Cerebellar nuclear complex (tissue), 1 donor: ENCODE measurements at places on chromosomes 3 and 15.

DNA sequence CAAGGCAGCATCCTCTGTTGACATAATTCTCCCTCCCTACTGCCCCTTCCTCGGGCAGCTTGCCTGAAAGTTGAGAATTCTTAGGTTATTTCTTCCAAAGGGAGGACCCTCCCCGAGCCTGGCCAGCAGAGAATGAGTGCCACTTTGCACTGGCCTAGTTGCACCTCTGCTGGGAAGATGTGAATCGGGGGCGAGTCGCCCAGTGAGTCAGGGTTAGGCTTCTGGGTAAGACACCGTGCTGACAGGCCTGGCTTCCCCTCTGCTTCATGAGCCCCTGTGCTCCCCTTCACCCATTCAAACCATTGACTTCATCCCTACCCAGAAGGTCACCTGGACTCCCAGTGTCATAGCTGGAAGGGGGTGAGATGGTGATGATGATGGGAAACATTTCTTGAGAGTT lies 82.3 kb downstream of the AAGAB start:
- no peak for DNase-seq

DNA sequence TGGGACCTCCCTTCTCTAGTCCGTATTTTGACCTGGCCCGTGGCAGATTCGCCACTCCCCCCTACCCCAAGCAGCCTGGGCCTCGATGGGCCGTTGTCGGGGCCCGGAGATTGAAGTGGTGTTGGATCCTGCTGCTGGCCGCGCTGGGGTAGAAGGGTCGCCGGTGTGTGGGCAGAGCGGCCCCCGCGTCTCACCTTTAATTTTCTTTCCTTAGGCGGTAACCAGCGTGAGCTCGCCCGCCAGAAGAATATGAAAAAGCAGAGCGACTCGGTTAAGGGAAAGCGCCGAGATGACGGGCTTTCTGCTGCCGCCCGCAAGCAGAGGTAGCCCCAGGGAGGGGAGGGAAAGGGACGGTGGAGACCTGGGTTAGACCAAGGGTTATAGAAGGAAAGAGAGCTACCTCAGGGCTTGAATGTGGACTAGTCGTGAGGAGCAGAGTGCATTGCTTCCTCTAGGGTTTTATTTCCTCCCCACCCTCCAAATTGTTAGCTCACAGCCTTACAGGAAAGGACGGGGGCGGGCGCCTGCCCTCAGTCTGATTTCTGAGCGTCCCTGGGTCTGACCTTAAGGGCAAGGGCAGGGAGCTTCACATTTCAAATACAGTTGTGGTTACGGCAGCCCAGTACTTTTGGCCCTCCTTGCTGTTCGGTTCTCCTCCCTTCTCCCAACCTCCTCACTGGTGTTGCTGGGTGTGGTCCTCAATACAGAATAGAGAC lies 799 bp downstream of the SERF2 start:
- DNase-seq: no peak

DNA sequence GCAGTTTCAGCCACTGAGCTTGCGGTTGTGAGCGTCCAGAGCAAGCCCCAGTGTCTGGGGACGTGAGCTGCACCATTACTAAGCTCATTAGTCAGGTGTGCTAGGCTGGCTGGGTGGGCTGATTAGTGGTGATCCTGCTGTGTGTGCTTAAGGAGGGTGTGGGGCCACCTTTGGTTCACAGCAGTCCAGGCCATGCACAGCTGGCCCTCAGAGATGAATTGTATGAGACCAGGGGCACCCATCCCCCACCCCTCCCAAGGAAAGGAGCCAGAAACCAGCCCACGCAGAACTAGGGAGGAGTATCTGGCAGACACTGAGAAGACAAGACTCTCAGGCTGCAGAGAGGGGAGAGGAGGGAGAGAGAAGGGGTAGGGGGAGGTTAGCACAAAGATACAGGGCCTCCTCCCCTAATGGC lies 3.8 kb downstream of the TYRO3 start:
- DNase-seq: no peak

DNA sequence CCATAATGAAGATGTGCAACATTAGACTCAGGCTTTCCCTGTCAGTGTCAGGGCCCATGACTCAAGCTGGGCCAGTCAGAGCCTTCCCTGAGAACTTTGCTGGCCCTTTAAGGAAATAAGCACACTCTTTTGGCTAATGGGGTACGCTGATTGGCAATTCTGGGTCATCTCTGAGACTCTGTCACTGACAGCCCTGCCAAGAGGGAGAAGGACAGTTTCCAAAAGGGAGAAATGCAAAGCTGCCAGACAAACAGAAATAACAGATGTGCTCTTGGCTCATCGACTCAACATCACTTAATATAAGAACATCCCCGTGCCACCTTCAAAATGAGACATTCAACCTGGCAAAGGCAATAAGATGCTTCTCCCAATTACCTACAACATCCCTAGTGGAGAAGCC lies 491.9 kb upstream of the PROK2 start:
- DNase-seq: no peak

DNA sequence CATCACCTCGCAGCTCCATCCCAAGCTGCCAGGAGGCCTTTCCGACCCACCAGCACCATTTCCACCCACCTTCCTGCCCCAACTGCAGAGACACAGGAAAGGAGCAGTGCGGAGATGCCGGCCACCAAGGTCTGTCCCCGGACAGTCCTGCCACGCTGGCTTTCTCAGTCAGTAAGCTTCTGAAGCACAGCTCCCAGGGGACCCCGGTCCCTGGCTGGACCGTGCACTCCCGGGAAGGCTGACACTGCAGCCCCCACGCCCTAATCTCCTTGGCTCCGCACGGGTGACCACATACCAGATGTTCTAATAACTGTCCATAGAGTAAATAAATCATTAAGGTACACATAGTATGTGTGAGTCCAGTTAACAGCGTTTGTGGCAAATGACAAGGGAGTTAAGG lies 73.5 kb downstream of the VGLL4 start:
- no peak for DNase-seq

GRCh38 chr3:43015991-43016865 lies 37.1 kb downstream of the GASK1A start:
- DNase-seq: no peak

GRCh38 chr3:149273096-149273751 lies 51.6 kb upstream of the CP start:
- DNase-seq: peak; percentile 20

GRCh38 chr3:76824658-76825240 lies 215.2 kb upstream of the ROBO2 start:
- no peak for DNase-seq

- no peak for DNase-seq
Measured at GRCh38 chr15:98842192-98842972, 165.2 kb downstream of the PGPEP1L start.

GRCh38 chr3:155026999-155027591 lies 53.0 kb upstream of the MME start:
- DNase-seq: no peak

GRCh38 chr3:172564499-172564898 lies 41.3 kb upstream of the TNFSF10 start:
- DNase-seq: no peak

- DNase-seq: no peak
Measured at GRCh38 chr3:40109641-40110490, 199.6 kb upstream of the EIF1B start.

GRCh38 chr3:67296039-67296892 lies 298.2 kb downstream of the KBTBD8 start:
- DNase-seq: no peak

GRCh38 chr3:100334488-100335351 lies at the start of gene NIT2:
NIT2 (plus strand) TSS chr3:100334757; CDS start chr3:100334792, 35 bp downstream.
- DNase-seq: no peak

- DNase-seq: no peak
Measured at GRCh38 chr3:50304601-50305000, 1.2 kb upstream of the HYAL1 start.

DNA sequence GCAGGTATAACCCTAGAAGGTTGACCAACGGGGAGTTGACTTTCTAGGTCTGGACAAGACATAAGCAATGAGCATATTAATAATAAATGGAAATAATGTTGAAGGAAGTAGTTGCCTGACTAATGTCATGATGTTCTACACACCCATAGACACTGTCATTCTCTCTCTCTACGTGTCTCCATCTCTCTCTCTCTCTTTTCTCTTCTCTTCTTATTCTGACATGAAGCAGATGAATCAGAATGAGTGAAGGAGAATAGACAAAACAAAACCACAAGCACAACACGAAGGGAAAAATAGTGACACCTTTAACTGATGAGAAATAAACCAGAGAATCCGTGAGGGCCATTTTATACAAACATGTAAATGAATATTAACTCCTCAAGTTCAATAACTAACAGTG lies 26.7 kb upstream of the CCDC80 start:
- DNase-seq: no peak

DNA sequence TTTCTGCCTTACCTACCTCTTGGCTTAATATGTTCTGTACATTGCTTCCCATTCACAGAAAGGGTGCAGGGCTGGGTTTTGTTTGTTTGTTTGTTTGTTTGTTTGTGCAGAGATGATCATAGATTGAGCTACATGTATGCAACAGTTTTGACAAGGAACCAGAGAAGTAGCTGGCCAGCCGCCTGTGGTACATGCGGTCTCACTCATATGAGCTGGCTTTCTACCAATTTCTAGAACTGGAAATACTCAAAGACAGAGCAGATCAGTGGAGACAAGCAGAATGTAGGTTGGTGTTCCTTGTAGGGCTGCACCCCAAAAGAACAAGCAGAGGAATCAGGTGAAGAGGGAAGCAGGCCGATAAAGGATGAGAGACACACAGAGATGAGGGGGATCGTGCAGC lies 502.7 kb downstream of the SOX2 start:
- no peak for DNase-seq

GRCh38 chr3:30621576-30621975 lies 15.2 kb downstream of the TGFBR2 start:
- DNase-seq: no peak

- DNase-seq: no peak
Measured at GRCh38 chr3:16595778-16596177, 9.4 kb downstream of the DAZL start.

DNA sequence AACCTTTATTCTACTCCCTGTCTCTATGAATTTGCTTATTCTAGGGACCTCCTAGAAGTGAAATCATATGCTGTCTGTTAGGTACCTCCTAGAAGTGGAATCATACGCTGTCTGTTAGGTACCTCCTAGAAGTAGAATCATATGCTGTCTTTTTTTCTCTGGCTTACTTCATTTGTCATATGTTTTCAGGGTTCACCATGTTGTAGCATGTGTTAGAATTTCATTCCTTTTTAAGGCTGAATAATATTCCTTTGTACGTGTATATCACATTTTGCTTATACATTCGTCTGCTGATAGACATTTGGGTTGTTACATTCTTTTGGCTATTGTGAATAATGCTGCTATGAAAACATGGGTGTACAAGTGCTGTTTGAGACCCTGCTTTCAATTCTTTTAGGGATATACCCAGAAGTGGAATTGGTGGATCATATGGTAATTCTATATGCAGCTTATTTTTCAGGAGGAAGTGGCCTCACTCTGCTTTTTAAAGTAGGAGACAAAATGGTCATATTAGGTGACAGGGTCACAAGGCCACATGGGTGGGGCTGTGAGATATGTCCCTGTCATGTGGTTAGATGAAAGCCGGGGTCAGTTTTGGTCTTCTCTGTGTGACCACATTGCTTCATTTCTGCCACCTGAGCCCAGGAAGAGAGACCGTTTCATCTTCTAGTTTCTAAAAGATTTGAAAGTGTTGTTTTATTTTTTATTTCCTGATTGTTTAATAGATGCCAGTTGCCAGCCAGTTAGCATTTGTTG lies 76.7 kb downstream of the FLNB start:
- DNase-seq: no peak

DNA sequence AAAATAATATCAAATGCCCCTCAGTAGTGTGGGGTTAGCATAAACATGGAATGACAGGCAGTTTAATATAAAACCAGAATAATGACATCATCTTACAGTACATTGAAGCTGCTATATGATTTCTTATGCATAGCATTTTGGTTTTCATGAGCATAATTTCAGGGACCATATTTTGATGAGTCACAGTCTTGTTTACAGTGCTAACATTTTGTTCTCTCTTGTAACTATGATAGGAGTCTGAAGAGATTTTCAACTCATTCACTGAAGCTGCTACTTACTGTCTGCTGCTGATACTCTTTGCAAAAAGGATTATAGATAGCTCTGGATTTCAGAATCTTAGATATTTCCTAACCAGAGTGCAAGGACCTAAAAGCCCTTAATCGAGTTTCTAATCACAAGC lies 92.6 kb upstream of the CCDC54 start:
- no peak for DNase-seq

DNA sequence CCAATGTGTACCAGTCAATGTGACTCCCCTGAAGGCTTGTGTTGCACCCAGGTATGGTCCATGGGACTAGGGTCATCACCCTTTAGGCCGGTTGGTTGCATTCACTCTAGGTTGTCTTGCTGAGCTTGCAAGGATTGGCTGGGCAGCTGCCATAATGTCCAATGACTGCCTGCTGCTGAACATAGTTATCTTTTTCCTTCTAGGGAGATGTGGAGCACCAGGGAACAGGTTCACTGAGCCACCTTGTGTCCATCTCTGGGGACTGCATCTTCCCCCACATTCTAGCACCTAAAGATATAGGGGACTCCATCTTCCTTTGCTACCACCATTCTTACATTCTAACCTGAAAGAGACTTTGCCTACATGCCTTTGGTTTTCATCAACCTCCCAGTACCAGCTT lies 580.4 kb upstream of the TBL1XR1 start:
- DNase-seq: no peak
